Muscle of leg (tissue), 16 donors: ENCODE measurements at places on chromosomes 2 and 18.

DNA sequence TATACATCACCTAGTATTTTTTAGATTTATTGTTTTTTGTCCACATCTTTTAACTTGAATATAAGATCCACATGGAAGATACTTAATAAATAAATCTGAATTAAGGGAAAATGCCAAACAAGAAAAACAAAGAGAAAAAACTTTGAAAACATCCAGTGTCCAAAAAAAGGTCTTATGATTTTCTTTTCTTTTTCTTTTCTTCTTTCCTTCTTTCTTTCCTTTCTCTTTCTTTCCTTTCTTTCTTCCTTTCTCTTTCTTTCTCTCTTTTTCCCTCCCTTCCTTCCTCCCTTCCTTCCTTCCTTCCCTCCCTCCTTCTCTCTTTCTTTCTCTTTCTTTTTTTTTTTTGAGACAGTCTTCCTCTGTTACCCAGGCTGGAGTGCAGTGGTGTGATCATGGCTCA, 29.6 kb upstream of the WIPF1 start:
- no peak for DNase-seq

DNA sequence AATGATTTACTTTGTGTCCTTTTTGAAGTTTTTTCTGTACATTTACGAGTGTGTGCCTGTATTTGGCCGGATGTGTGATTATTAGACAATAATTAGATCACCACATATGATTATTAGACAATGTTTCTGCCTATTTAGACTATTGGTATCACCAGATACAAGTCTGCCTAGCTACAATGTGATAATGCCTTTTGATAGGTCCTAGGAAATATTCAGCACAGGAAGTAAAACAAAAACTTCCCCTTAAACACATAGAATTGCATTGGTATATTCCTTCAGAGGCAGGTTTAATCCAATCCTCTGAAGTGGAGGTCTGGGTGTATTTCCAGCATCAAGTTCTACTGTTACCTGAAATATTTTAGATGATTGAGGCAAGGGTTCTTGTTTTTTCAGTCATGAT, 275.1 kb downstream of the TGIF1 start:
- no peak for DNase-seq

GRCh38 chr2:150640039-150640438, 152.6 kb upstream of the RND3 start:
- peak; percentile 89 for DNase-seq

DNA sequence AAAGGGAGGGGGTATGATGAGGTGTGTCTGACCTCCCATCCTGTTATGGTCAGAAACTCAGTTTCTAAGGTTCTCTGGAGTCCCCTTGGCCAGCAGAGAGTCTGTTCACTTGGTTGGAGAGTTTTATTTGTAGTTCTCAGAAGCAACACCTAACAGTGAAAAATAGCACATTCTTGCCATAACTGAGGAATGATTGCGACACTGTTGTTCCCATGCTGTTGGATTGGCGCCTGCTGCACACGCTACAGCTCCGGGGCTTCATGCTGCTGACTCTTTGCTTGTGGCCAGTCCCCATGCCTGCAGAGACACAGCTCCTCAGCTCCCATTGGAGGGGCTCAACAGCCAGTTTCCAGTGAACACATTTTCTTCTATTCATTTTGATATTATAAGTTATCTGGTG, 42.1 kb downstream of the TPGS2 start:
- peak; percentile 40 for DNase-seq

- no peak for DNase-seq
These were observed 10.4 kb downstream of the IL1RN start for GRCh38 chr2:113137827-113138226.

- DNase-seq: no peak
These were observed 1.2 kb upstream of the ERFE start for GRCh38 chr2:238157506-238158017.

GRCh38 chr2:140892436-140892835, 1238.4 kb downstream of the LRP1B start:
- DNase-seq: no peak

GRCh38 chr2:8391584-8391983, 290.3 kb upstream of the ID2 start:
- no peak for DNase-seq

DNA sequence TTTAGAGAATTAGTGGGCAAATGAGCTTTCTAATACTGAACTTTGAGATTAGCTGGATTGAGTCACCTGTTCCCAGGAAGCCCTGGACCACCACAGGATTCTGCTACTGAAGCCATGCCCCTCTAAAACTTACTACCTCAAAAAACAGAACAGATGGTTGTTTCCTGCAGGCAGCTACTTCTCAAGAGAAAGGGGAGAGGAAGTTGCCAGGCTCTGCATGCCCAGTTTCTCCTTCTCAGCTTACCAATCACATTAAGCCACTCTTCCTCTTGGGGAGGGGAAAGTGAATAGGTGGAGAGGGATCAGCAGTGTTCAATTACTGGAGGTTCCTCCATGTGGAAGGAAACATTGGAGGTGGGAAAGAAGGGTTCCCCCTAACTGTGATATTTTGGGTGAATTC, 24.9 kb upstream of the C1GALT1C1L start:
- no peak for DNase-seq

- no peak for DNase-seq
These were observed 86.6 kb downstream of the LRP1B start for GRCh38 chr2:142044197-142044596.

GRCh38 chr18:6797171-6797570, 67.7 kb downstream of the ARHGAP28 start:
- DNase-seq: peak; percentile 96

GRCh38 chr2:227996366-227996765, 124.9 kb downstream of the DAW1 start:
- peak; percentile 51 for DNase-seq

DNA sequence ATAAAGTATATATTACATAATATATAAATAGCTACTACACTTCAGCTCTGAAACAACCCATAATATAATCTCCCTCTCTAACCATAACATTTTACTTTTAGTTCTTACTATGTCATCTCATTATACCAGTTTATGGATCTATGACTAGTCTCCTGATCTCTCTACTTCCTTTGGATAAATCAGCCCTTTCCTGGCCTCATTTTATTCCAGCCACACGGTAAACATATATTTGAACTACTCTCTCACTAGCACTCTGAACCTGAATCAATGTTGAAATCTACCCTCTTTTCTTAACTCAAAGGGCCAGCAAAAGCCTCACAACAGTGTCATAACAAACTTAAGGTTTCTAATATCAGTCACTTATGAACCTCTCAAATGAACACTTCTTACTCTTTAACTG, 62.6 kb downstream of the BAZ2B start:
- no peak for DNase-seq
